ENCODE measurements at places on chromosomes 16 and 17. TPM values are rescaled to one million over a fixed set of nuclear protein-coding genes. Genes with fewer than 3 reads are reported as not detected.

GRCh38 chr17:41919165-41919817, 540 bp upstream of the ACLY start:
- DNase-seq = no peak

The ERBB2 gene
- 11.4 TPM for total RNA-seq

The GAS2L2 gene
- 0.21 TPM for total RNA-seq

The RPL19 gene
- 3,168 TPM for total RNA-seq

- DNase-seq = no peak
Measured at GRCh38 chr17:80110927-80111701, 9.7 kb downstream of the GAA start.

The EVPLL gene
- not detected for total RNA-seq

DNA sequence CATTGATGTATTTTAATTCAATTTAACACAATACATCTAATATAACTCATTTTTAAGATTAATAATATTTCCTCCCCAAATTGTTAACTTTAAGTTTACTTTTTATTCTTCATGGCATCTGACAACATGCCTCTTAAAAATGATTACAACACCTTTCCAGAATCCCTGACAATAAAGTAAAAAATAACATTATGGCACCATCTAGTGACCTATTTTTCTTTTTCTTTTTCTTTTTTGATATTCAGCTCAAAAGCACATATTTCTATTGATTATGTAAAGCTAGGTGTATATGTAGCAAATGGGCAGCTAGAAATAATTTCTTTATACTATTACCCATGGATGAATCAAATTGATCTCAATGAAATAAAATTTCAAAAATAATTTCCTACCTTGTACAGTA, 834.3 kb upstream of the CDH8 start:
- DNase-seq = no peak

DNA sequence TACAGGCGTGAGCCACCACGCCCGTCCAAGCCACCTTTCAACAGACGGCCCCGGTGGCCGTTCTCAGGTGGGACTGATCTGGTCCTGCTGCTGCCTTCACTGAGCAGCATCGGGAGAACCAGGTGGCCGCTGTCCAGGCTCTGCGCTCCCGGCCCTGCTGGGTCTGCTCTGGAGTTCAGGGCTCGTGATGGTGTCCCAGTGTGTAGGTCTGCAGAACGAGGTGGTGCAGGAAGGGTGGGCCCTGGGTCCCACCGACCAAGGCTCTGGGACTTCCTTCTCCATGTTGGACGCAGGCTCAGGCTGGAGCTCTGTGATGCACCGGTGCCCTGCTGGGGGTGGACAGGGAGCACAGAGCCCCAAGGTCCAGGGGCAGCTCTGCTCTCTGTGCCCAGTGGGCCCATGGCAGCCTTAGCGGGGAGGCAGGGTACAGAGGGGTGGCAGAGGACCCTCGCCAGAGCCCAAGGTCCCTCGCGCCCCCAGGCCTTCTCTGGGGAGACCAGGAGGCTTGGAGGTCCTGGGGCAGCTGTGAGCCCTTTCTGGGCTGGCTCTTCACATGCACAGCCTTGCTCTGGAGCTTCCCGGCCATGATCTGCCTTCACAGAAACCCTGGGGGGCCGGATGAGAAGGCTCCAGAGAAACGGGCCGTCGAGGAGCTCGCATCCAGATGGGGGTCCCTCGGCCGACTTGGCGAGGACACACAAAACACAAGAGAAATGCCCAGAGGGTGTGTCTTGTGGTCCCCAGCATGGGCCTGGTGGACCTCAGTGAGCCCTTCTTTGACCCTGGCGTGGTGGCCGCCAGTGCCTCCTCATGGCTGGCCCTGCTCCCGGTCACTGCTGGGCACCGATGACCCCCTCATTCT, 26.9 kb upstream of the BAHCC1 start:
- DNase-seq = no peak

The STX1B gene
- 2.1 TPM for total RNA-seq
